ENCODE measurements at places on chromosomes 1 and 21. TPM values are rescaled to one million over a fixed set of nuclear protein-coding genes. Genes with fewer than 3 reads are reported as not detected.
A peak's percentile ranks its signal among the peaks of the same experiment; 100 is the strongest.

GRCh38 chr1:165852871-165853270 lies 25.5 kb downstream of the UCK2 start:
- no peak overlapping the region for H3K4me3 ChIP-seq
- peaks cover 9% of the 10 kb centered on the region for H3K4me1 ChIP-seq
- H3K36me3 ChIP-seq = no peaks in the 10 kb centered on the region
- no peak overlapping the region for H3K27ac ChIP-seq

The ANKRD65 gene
- not detected for total RNA-seq

DNA sequence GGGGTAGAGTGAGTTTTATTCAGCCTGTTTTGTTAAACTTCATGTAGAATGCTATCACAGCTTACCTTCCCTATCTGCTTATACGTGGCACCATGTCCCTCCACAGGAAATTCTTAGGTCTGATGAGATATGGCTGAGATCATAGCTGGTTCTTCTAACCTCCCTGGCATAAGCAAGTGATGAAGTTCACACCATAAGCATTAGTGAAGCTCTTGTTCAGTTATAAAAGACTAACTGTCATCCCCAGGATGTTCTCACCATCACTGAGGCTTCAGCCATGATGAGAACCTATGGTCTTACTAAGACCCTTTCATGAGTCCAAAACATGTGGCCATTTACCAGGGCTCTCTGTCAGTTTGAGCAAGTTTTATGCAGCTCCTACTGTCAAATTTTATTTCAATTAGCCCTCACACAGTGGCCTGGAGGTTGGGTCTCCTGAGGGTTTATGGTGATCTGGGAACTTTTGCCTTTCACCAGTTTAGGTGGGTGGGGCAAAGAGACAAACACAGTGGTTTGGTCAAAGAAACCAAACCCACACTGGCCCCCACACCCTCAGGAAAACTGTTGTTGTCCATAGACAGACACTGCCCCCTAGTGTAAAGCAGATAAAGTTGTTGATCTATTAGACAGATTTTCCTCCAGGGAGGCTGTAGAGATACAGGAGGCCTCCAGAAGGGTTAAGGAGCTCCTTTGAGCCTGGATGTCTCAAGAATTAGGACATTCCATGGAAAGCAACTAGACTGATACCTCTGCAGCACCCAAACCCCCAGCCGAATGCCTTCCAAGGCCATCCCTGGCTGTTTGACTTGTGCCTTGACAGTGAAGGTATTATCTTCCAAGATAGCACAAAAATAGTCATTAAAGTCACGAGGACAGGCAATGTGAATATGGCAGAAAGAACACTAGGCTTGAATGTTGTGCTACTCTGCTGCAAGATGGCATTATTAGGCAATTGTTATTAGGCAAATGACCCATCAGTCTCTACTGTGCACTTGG lies 5.0 kb downstream of the SLC22A15 start:
- H3K4me1 ChIP-seq = peaks cover 4% of the 10 kb centered on the region
- no peak overlapping the region for H3K27ac ChIP-seq
- H3K27me3 ChIP-seq = peaks cover 11% of the 10 kb centered on the region
- no peak overlapping the region for H3K4me3 ChIP-seq
- DNase-seq = no peak

DNA sequence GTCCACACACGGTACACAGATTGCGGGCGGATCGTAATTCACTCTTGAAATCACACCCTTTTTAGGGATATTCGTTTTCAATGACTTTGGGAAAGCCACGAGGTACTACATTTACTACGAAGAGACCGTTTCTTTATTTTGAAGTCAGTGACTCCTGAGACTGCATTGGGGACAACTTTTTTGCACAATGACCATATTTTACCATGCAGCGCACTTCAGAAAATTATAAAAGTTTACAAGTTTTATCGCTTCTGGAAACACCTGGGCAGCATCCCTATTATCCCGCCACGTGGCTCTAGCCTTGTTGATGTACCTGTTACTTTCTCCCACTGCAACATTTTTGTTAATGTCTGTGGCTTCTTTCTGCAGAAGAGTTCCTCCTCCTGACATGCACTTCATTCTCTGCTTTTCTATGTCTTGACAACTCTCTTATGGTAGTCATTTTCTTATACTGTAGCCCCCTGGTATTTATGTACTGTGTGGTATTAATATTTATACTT lies 1.3 kb upstream of the AKT3 start:
- H3K36me3 ChIP-seq = no peaks in the 10 kb centered on the region
- H3K27ac ChIP-seq = peak overlapping the region; percentile 98
- peaks cover 3% of the 10 kb centered on the region for H3K27me3 ChIP-seq
- peak overlapping the region; percentile 89 for H3K4me3 ChIP-seq

GRCh38 chr1:37009521-37009920 lies 24.8 kb downstream of the GRIK3 start:
- no peaks in the 10 kb centered on the region for H3K4me1 ChIP-seq
- H3K36me3 ChIP-seq = no peaks in the 10 kb centered on the region
- H3K27me3 ChIP-seq = peaks cover 11% of the 10 kb centered on the region
- H3K4me3 ChIP-seq = no peak overlapping the region
- H3K27ac ChIP-seq = no peak overlapping the region

DNA sequence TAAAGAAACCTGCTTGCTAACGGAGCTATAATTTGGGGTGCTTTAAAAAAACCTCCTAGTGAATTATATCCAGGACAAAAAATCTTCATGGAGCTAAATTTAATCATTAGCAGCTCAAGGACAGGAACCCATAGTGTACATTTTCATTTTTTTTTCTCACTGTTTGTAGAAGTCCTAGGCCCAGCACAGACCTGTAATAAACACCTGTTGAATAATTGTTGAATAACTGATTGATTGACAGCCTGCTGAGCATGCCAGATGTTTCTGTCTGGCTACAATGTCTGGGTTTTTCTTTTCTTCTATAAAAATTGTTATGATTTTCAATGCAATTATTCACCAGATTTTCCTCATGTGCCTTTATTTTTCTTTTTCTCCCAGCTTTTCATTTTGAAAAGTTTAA lies 10.9 kb upstream of the GALNT2 start:
- no peak overlapping the region for H3K4me3 ChIP-seq
- peaks cover 7% of the 10 kb centered on the region for H3K4me1 ChIP-seq
- H3K36me3 ChIP-seq = no peaks in the 10 kb centered on the region
- H3K27me3 ChIP-seq = no peaks in the 10 kb centered on the region
- H3K27ac ChIP-seq = no peak overlapping the region

Measured in naive thymus-derived CD8-positive, alpha-beta T cell (primary cell).